ENCODE measurements at places on chromosomes 12 and 14.

DNA sequence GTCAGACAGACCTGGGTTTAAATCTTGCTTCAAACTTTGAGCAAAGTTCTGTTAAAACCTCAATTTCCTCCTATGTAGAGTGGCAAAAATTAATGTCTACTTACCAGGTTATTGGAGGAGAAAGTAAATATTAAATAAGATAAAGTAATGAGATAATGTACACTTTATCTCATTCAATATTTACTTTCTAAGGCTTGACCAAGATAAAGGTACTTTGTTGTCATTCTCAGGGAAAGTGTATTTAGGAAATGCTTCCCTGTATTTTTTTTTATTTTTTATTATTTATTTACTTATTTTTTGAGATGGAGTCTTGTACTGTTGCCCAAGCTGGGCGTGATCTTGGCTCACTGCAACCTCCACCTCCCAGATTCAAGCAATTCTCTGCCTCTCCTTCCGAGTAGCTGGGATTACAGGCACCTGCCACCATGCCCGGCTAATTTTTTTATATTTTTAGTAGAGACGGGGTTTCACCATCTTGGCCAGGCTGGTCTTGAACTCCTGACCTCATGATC is 4.7 kb downstream of the FAM161B start:
- no peak for DNase-seq

DNA sequence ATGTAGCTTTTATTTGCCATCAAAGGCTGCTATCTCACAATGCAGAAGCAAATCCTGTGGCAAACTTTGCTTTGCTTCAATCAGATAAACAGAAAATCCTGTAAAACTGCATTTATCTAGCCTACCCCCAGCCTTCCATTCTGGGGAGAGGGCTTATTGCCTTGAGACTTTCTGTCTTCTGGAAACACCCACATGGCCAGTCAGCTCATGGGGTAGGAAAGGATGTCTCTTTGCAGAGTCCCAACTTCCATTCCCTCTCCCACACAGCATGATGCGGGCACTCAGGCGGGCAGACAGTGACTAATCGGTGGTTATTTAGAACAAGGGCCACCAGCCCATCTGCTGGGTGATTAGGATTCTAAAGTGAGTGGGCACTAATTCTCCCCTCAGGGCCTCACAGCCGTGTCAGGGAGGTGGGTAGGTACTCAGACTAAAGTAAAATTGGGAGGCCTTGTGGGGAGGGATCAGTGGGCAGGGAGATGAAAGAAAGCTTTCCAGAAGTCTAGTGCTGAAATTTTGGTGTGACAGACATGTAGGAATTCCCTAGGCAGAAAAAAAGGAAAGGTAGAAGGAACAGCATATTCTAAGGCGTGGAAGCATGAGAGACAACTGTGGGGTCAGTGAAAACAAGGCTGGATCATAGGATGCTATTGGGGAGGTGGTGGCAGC is 720.5 kb downstream of the VRK1 start:
- DNase-seq = no peak

- DNase-seq = no peak
These were observed 157.3 kb upstream of the PLXNC1 start for GRCh38 chr12:93990832-93991803.

GRCh38 chr12:53217051-53217930 is 10.2 kb upstream of the ITGB7 start:
- peak; percentile 37 for DNase-seq

- DNase-seq = no peak
These were observed 34.8 kb downstream of the PLXNC1 start for GRCh38 chr12:94182986-94183707.

GRCh38 chr12:49233842-49234526 is 30.9 kb upstream of the TUBA1C start:
- no peak for DNase-seq

- no peak for DNase-seq
These were observed 109.5 kb downstream of the DIP2B start for GRCh38 chr12:50614167-50614759.

DNA sequence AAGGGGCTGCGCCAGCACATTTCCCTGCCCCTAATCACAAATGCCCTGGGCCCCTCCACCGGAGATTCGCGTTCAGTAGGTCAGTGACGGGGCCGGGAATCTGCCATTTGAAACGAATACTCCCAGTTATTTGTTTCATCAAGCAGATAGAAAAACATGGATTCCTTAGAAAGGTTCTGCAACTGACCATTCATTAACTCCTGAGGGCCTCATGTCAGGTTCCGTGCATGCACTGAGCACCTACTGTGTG is 25.6 kb upstream of the UBC start:
- DNase-seq = no peak

- no peak for DNase-seq
These were observed 30.1 kb upstream of the PWP1 start for GRCh38 chr12:107655281-107656065.

GRCh38 chr12:84542289-84542688 is 370.3 kb downstream of the SLC6A15 start:
- DNase-seq = no peak

GRCh38 chr12:42128327-42128726 is 16.3 kb downstream of the GXYLT1 start:
- no peak for DNase-seq

DNA sequence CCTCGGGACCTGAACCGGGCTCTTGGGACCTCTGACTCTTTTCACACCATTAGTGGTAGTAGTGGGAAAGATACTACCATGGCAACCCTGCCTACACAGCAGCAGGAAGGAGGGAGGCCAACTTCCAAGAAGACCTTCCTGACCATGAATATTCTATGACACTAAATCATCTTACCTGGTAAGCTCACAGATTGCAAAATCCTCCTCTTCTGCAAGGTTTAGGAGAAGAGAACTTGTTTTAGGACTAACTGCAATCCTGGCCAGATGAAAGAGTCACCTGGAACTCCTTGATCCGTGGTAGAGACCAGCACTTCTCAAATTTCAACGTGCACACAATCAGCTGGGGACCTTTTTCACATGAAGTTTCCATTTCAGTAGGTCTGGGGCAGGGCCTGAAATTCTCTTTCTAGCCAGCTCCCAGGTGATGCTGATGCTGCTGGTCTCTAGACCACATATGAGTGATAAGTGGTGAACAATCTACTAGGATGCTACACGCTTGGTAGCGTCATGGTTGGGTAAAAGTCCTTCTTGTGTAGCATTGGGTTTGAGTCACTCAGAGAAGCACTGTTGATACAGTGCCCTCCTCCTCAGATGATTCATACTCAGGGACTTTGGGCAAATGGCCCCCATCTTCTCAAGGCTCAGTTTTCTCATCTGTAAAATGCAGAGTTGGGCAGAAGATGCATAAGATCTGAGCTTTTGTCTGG is 35.6 kb upstream of the FICD start:
- DNase-seq = no peak

GRCh38 chr14:96095581-96096476 is 56.7 kb downstream of the C14orf132 start:
- no peak for DNase-seq

DNA sequence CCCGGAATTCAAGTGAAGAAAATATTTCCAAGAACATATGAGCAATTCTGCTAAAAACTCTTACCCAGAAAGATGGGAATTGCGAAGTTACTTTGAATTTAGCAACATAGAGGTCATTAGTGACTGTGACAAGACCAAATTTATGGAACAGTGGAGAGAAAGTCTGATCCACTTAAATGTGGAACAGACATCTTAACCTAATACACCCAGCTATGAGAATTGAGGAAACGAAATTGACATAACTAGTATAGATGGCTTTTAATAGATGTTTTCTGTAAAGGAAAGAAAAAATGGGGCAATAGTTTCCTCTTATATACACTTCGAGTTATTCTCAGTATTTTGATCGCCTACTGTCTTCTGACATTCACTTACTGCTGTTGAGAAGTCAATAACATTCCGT is 4.6 kb downstream of the OVCH1 start:
- no peak for DNase-seq

GRCh38 chr12:4628406-4628805 is 20.4 kb downstream of the AKAP3 start:
- DNase-seq = no peak

- no peak for DNase-seq
These were observed 3.3 kb upstream of the CIPC start for GRCh38 chr14:77094672-77095284.

DNA sequence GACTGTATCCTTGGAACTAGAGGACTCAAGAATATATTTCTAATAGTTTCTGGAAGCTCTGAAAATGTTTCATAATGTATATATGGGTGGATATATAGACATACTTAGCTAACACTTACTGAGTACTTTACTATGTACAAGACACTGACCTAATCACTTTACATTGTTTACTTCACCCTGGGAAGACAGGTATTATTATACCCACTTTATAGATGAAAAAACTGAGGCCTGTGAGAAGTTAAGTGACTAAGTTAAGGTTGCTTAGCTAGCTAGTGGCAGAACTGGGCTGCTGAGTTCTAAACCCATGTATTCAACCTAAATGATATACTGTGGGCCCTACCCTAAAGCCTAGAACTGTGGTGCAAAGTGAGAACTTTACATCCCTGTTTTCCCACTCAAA is 79.1 kb upstream of the SSTR1 start:
- DNase-seq = no peak

- no peak for DNase-seq
These were observed 6.0 kb upstream of the FBXO34 start for GRCh38 chr14:55265197-55265596.

DNA sequence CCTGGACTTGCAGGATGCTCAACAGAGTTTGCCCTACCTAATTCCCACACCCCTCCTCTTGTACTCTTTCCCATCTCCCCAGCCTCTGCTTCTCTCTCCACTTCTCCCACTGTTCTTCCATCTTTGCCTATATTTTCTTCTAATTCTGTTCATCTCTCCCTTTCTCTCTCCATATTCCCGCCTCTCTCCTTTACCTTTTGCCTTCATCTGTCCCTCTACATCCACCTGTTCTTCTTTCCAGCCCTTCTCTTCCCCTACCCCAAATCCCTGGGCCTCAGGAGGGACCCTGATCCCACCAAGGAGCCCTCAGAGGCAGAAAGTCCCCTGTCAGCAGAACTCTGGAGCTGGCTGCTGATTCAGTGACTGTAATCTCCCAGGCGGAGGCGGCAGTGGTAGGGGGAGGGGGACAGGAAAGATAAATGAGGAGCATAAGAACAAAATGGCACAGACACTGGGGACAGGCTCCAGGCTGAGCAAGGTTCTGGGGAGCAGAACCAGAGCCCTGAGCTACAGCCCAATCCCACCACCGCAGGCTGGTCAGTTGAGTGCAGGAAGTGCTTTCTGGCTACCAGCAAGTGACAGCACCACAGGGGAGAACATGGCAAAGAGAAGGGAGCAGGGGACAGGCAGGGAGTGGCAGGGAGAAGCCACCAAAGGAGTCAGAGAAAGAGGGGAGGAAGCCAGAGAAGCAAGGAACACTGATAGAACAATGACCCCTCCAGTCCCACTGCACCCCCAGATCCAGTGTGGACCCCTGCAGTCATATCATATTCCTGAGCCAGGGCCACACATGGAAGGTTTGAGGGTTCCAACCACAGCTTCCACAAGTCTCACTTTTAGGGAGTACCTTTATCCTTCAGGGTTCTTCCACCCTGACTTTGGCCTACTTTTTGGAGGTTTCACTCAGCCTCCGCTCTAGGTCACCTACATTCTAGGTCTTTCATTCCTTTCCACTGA is 27.0 kb downstream of the SMUG1 start:
- DNase-seq = no peak

DNA sequence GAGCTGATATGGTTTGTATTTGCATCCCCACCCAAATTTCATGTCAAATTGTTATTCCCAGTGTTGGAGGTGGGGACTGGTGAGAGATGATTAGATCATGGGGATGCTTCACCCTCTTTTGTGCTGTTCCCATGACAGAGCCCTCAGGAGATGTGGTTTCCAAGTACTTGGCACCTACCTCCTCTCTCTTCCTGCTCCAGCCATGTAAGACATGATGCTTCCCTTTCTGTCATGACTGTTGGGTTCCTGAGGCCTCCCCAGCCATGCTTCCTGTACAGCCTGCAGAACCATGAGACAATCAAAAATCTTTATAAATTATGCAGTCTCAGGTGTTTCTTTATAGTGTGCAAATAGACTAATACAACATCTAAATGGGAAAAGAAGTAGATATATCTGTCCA is 754.5 kb downstream of the TMEM121 start:
- DNase-seq = no peak

DNA sequence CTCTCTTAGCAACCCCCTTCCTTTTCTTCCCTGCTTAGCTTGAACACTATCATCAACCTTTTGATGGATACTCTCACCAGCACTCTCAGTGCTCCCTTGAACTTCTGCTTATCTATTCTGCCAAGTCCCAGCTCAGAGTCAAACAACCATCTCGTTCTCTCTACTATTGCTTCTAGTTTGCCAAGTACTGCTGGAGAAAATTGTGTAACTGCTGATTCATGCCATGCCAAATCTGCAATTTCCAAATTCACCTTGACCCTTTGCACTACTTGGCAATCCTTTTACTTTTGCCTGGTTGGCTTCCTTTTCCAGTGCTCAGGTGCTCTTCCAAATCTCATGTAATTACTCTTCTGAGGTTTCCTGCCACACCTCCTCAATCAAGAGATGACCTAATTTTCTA is 2.8 kb upstream of the CCDC196 start:
- DNase-seq = no peak

- no peak for DNase-seq
These were observed 179.3 kb upstream of the ATF7IP start for GRCh38 chr12:14186193-14186502.

DNA sequence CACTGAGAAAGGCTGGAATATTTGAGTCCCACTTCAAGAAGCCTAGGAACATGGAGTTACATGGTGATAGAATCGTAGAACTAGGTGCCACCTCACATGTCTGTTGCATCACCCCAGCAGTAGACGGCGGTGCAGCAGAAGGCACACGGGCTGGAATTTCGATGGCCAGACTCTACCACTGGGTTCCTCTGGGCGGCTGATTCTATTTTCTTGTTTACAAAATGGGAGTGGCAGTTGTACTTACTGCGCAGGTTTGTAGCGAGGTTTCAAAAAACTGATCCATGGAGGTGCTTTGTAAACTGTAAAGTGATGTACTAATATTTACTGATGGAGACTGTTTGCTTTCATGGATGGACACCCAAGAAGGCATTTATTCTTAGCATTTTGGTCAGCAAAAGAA is 45.7 kb downstream of the WDR20 start:
- no peak for DNase-seq

- no peak for DNase-seq
These were observed 14.8 kb downstream of the GUCY2C start for GRCh38 chr12:14681625-14682024.

GRCh38 chr14:74604157-74604556 is 7.9 kb downstream of the LTBP2 start:
- no peak for DNase-seq

DNA sequence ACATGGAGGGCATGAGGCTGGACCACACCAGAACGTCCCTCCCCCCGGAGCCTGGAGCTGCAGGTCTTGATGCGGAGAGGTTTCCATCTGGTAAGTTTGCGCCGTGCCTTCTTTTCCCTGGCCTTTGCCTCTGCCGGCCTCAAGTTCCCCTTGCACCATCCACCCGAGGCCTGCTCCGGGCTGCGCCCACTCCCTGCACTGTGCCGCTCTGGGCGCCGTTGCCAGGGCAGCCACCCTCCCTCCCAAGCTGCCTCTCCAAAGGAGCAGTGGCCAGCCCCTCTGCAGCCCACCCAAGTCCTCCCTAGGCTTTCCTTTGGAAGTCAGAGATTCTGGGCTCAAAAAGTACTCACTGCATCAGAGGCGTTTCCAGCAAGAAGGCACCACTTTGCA is 46.2 kb upstream of the MEG3 start:
- no peak for DNase-seq

- DNase-seq = no peak
These were observed 23.0 kb downstream of the STX2 start for GRCh38 chr12:130816097-130816496.

- DNase-seq = no peak
These were observed 123.8 kb downstream of the PDZRN4 start for GRCh38 chr12:41311883-41312282.
